Stimulated activated naive CD4-positive, alpha-beta T cell (primary cell): ENCODE measurements at places on chromosomes 11 and 22.

DNA sequence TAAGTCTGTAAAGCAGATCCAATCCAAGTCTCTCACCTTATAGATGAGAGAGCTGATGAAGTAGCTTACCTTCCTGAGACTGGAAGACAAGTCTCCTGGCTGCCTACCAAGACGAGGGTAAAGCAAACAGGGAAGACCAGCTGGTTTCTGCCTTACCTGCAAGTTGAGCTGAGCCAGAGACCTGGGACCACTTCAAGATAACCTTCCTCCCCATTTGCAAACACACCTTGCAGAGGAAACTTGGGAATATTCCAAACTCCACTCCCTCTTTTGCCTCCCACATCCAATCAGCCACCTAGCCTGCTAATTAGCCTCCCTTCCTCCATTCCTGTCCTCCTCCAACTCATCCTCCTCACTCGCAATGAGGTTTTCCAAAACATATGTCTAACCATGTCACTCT, 23.4 kb upstream of the ROBO3 start:
- no peak for DNase-seq

DNA sequence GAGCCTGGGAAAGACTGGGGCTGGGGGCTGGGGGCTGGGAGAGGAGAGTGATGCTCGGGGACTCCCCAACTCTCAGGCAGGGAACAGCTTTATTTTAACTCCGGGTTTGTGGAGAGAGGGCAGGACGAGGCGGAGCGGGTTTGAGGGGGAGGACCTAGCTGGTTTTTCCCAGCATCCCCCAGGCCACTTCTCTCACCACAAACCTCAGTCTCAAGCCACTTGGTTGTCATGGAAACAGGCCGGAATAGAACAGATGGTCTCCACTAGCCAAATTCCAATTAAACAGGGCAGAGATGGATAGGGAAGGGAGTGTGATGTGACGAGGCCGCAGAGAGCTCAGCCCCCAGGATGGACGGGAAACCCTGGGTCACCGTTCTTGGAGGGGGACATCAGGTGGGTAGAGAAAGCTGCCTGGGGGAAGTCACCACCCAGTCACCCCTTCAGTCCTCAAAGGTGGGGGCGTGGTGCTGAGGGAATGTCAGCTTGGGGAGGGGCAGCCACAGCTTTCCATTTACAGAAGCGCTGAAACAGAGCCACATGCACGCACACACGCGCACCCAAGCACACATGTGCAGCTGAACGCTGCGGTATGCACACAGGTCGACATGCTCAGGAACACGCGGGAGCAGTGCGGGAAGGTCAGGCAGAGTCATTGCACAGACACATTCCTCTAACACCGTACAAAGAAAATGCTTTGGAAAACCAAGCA, 19.2 kb downstream of the NECTIN1 start:
- DNase-seq: no peak

GRCh38 chr11:912266-912665, 1.7 kb upstream of the CHID1 start:
- DNase-seq: no peak

- DNase-seq: no peak
Observed at GRCh38 chr11:109815500-109816150, 277.6 kb upstream of the ZC3H12C start.

DNA sequence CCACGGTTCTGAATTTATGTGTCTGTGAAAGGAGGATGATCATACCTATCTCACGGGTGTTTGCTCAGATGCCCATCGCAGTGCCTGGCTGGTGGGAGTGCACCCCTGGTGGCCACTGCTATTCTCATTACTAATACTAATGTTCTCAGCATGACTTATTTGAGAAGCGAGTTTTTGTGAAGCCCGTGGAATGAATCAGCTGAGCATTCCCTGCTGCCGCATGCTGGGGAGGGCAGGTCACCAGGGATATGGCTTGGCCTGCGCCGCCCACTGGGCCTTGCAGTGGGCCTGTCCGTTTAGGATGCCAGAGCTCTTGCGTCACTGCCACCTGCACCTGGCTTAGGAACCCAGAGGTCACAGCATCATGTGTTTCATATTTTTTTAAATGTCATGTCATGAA, 16.9 kb downstream of the CTTN start:
- no peak for DNase-seq

DNA sequence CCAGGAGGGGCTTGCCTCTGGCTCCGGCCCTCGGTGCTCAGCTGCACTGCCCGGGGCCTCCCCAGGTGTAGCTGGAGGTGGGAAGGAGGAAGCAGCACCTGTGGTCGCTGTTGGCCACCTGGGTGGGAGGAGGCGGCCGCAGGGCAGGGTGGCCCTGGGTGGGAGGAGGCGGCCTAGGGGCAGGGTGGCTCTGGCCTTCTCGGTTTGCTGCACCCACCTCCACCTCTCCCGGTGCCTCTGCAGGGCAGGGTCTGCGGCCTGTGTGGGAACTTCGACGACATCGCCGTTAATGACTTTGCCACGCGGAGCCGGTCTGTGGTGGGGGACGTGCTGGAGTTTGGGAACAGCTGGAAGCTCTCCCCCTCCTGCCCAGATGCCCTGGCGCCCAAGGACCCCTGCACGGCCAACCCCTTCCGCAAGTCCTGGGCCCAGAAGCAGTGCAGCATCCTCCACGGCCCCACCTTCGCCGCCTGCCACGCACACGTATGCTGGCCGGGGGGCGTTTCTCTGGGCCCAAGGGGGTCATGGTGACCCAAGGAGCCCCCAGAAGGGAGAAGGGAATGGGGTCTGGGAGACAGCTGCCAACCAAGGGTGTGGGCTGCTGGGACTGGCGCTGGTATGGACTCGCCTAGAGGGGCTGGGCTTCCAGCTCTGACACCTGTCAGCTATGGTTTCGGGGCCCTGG, 20.6 kb downstream of the MUC5AC start:
- no peak for DNase-seq

- DNase-seq: no peak
Observed at GRCh38 chr22:47063071-47063509, 300.6 kb downstream of the TBC1D22A start.

DNA sequence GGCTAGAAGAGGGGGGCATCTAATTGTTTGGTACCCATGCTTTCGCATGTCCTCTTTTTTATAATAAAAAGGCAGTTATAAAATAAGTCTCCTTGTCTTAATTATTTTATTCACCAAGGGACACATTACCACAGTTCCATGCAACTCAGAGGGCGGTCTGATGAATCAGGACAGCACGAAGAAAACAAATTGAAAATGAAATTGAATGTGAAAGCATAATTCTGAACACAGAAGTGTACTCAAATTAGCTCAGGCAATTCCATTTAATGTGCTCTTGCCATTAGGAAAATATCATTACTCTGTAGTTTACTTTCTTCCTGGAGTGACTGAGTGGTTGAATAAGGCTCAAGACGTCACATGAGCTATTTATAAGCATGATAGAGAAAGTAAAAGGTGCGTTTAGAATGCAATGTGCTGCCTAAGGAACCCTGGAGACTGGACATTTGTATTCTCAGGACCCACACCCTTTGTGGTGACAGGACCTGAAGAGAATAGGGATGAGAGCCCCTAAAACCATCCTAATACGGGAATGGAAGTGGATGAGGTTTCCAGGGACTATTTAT, 59.6 kb downstream of the MTNR1B start:
- DNase-seq: no peak

DNA sequence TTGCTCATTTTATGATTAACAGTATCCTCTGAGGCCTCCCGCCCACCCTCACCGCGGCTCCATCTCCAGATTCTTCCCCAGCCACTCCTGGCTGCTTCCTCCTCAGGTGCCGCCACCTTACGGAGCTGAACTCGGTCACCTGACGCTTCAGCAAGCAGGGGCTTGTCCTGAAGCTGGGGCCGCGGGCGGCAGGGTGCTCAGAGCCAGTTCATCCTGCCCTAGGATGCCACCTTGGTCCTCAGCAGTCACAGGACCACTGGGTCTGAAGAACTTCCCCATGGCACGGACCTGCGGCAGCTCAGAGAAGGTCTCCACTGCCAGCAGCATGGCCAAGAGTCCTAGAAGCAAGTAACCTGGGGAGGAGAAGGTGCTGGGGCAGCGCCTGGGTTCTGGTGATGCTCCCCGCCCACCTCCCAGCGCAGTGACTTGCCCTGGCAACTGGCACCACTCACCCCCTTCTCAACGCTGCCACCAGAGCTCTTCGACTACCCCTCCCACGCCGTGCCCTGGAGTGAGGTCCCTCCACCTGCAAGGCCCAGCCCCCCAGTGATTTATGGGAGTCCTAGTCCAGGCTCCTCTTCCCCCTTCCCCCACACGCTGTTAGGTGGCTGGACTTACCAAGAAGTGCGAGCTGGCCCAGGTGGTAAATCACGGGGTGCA, 2.6 kb downstream of the KCNK7 start:
- DNase-seq: no peak

- no peak for DNase-seq
Observed at GRCh38 chr11:17414317-17414737, 25.9 kb upstream of the KCNJ11 start.

- no peak for DNase-seq
Observed at GRCh38 chr11:81966340-81966739, 767.3 kb downstream of the FAM181B start.

DNA sequence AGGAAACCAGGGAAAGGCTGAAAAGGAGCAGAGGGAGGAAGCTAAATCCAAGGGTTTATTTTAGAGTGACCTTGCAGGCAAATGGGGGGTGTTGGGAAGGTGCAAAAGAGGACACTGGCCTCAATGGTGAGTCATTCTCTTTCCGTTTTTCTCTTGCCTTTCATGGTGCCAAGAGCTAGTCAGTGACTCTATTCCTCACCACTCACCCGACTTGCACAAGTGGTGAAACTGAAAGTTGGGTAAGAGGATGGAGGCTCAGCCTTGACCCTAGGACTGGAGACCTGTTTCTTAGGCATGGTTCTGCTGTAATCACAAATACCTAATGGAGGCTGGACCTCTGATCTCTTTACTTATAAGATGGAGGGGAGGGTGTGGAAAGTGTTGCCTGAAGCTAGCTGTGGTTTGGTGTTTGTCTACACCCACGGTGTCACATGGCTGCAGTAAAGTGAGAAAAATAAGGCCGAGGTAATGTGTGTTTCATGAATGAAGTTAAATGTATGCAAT, 67.3 kb upstream of the CREB3L1 start:
- DNase-seq: no peak

DNA sequence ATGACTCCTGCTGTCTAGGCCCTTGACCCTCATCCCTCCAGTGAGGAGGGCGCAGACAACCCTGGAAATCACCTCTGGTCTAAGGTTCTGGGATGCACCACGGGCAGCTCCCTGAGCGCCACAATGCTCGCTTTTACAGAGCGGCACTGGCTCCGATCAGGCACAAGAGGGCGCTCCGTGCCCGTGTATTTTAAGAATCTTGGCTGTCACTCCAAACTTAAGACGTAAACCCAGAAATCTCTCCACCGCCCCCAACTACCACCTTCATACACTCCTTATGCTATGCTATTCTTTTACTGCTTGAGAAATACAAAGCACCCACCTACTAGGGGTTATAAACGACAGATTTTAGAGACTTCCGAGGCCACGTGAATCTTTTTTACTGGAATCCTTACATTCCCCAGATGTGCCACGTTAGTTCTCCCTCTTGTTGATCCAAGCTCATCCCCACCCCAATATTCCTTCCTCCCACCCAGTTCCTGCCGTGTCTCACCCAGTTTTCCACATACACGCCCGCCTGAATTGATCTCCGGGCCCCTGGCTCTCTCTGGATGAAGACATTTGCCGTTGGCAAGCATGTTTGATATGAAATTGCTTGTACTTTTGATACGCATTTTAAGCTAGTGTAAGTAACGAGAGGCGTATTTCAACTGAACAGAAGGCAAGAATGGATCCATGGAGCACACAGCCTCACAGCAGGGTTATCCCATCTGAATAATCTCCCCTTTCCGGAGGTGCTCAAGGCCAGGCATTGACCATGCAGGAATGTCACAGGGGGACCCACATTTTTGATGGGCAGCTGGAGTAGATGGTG, 453.5 kb downstream of the OPCML start:
- DNase-seq: no peak

GRCh38 chr11:128516886-128517285, 70.5 kb downstream of the ETS1 start:
- DNase-seq: no peak

DNA sequence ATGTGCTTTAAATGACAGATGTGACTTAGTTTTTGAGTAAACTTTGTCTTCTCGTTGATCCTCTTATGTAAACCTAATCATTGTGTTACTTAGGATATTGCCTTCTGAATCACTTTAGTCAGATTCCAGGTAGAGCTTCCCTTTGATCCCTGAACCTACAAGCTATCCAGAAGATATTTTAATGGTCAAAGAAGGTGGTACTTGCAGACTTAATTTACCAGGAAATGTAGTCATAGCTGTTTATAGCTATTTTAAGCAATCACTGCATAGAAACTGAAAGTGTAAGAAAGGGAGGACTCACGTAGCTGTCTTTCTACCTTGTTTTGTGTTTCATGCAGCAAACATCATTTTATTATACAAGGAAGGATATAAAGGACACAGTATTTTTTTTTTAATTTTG, 189.5 kb downstream of the DDX10 start:
- DNase-seq: no peak

GRCh38 chr11:123338997-123339752, 90.9 kb upstream of the GRAMD1B start:
- DNase-seq: no peak

- DNase-seq: no peak
Observed at GRCh38 chr22:47000888-47001287, 238.4 kb downstream of the TBC1D22A start.

DNA sequence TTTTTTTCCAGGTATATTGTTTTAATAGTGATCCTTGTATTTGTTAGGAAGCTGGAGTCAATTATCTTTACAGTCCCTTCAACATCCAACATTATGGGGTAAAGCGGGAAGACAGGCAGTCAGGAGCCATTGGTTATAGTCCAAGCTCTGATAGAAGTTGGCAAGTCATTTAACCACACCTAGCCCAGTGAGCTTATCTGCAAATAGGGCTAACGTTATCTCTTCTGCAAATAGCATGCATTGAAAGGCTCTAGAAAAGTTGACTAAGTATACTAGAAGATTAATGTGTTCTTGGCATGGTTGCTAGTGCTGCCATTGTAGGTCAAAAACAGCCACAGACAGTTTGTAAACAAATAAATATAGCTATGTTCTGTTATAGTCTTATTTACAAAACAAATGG, 520.7 kb downstream of the OPCML start:
- DNase-seq: no peak

- no peak for DNase-seq
Observed at GRCh38 chr11:131582021-131582525, 211.7 kb downstream of the NTM start.

GRCh38 chr11:112634995-112635737, 326.1 kb upstream of the NCAM1 start:
- DNase-seq: no peak

- DNase-seq: no peak
Observed at GRCh38 chr11:10134975-10135481, 159.0 kb downstream of the SBF2 start.

DNA sequence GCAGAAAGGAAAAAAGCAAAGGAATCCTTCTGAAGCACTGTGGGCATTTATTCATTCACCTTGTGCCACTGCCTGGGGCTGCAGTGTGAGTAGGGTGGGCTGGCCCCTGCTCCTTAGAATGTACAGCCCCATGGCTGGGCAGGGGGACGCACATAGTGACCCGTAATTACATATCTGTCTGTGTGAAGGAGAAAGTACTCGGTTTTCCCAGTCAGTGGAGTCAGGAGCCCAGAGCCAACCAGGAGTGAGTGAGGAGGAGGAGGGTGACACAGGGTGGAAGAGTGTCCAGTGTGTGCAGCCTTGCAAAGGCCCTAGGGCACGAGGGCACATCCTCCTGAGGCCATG, 91.9 kb downstream of the CDKN1C start:
- DNase-seq: no peak

GRCh38 chr11:96318850-96319249, 24.1 kb downstream of the MAML2 start:
- DNase-seq: no peak

GRCh38 chr11:78833237-78833636, 258.6 kb upstream of the NARS2 start:
- DNase-seq: no peak

- DNase-seq: no peak
Observed at GRCh38 chr11:105381941-105382340, 227.9 kb upstream of the GRIA4 start.
